Bronchus fibroblast of lung (primary cell): ENCODE measurements at places on chromosomes 2 and 18. TPM values are rescaled to one million over a fixed set of nuclear protein-coding genes. Genes with fewer than 3 reads are reported as not detected.

Gene SMCHD1
- total RNA-seq = 20.2 and 23.2 TPM in 2 replicates

Gene GPR35
- total RNA-seq = under 0.01 and 0.15 TPM in 2 replicates

Gene GAL3ST2
- not detected in 2 replicates for total RNA-seq

Gene SLC25A52
- total RNA-seq = 0.15 TPM in 1 of 2 replicates, not detected in the other

Gene FOXI3
- not detected in 2 replicates for total RNA-seq

Gene HAAO
- 3.9 and 4.2 TPM in 2 replicates for total RNA-seq

Gene SERPINB11
- not detected in 2 replicates for total RNA-seq

Gene ADRA2B
- total RNA-seq = not detected in 2 replicates

Gene B4GALT6
- total RNA-seq = 1.8 and 3.0 TPM in 2 replicates

Gene COQ10B
- 11.3 and 16.3 TPM in 2 replicates for total RNA-seq

Gene EVA1A
- 28.4 and 28.7 TPM in 2 replicates for total RNA-seq

Gene TRIM43
- not detected in 2 replicates for total RNA-seq

Gene PAIP2B
- 0.45 and 0.67 TPM in 2 replicates for total RNA-seq

Gene OR6B2
- not detected in 2 replicates for total RNA-seq

Gene UCN
- total RNA-seq = 0.15 and 0.84 TPM in 2 replicates

Gene LCT
- total RNA-seq = not detected in 2 replicates

Gene C2orf80
- not detected in 2 replicates for total RNA-seq

Gene POTEF
- total RNA-seq = not detected in 2 replicates

Gene DOK6
- total RNA-seq = 0.15 and 0.17 TPM in 2 replicates

Gene FAM228A
- total RNA-seq = 0.34 and 1.5 TPM in 2 replicates

Gene FEV
- not detected in 2 replicates for total RNA-seq

Gene GPD2
- total RNA-seq = 48.5 and 58.7 TPM in 2 replicates

Gene CD8A
- total RNA-seq = not detected in 2 replicates

Gene GATA6
- total RNA-seq = 9.8 and 10.9 TPM in 2 replicates
